ENCODE measurements at places on chromosomes 12 and 14.

DNA sequence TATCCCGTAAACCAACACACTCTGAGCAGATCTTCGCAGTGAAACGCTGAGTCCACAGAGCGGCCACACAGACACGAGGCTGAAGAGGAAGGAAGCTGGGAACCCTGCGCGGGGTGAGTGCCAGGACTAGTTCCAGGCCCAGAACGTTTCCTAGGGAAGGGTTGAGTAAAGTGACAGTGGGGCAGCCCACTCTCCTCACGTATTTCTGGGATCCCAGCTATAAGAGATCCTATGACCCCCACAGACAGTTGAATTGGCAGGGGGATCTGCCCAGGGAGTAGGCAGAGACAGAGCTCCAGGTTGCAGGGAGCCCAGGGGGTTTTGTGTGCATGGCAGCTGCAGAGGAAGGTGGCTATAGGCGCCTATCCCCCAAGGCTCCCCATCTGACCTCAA, 51.1 kb downstream of the GTF2A1 start:
- peak; percentile 33 for DNase-seq

DNA sequence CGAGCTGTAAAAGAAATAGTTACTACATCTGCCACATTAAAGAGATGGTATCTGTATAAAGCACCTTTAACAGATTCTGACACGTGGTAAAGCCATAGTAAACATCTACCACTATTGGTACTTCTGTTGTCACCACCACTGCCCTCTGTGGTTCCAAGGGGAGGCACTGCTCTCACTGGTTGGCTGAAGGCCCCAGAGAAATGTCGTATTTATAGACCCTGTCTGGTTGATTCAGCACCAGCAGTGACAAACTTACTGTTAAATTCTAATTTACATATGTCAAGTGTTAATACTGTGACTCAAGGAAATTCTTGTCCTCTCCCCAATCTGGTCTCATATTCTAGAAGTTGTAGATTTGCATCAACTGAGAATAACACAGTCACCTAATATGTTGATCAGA, 281.1 kb downstream of the ERC1 start:
- no peak for DNase-seq

DNA sequence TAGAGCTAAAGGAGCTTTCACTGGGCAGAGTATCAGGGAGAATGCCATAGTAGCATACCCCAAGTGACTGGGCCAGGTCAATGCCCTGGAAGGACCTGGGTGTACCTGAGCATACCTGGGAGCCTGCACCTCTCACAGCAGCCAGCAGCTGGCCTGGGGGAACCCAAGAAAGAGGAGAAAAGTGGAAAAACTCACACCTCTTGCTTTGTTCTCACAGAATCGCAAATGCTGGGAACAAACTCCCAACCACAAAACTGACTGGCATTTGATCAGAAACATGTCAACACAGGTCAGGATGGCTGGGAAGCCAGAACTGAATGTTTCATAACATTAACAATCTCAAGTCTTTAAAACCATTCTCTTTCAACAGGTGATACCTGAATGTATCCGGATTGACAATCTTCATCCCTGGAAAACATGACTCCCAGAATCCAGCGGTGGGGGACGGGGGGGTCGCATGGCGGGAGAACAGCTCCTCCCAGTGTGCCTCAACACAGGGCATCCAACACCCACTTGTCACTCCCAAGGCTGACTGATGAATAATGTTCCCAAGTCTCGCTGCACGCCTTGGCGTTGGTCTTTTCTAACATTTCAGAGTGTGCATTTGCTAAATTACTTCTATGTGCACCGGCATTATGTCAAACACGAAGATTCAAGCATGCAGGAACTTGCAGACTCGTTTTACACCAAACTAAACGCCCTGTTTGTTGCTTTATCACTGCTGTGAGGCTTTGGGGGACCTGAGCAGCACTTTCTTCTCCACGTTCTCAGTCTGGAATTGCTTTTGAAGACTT, 7.9 kb downstream of the FOXN3 start:
- no peak for DNase-seq

GRCh38 chr14:25117342-25117741, 67.4 kb upstream of the STXBP6 start:
- no peak for DNase-seq

- DNase-seq, result no peak
Observed at GRCh38 chr12:121857322-121858246, 1.1 kb downstream of the HPD start.

GRCh38 chr12:62899568-62900390, 35.2 kb downstream of the PPM1H start:
- DNase-seq, result no peak
